AML-193 (cell line): ENCODE measurements at places on chromosomes 16 and 17.
A peak's percentile ranks its signal among the peaks of the same experiment; 100 is the strongest.

- no peak for DNase-seq
Observed at GRCh38 chr16:76294396-76295214, 17.4 kb downstream of the CNTNAP4 start.

DNA sequence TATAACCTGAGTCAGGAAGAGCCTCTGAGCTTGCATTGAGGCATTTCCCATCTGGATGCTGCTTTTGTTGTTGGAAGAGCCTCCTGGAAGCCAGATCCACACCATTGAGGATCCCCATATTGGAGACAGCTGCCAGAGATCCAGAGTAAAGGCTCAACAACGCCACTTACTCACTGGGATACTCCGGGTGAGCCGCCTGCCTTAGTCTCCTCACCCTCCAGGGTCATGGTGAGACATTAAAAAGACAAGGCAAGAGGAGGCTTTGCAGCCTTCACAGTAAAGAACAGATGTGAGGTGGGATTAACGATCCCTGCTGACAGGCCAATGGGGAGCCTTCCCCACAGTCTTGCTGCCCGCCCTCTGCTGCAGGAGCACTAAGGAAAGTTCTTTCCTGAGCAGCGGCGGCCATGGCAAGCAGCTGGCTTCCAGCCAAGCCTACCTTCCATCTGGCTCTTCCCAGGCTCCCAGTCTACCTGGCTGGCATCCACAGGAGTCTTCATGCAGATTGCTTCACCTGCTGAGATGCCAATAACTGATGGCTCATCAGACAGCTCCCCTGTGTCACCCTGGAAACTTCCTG, 198.5 kb downstream of the CYLD start:
- DNase-seq, result no peak

GRCh38 chr17:35056013-35056412, 7.5 kb downstream of the RFFL start:
- no peak for DNase-seq

GRCh38 chr17:34825884-34826283, 135.4 kb downstream of the CCT6B start:
- no peak for DNase-seq

DNA sequence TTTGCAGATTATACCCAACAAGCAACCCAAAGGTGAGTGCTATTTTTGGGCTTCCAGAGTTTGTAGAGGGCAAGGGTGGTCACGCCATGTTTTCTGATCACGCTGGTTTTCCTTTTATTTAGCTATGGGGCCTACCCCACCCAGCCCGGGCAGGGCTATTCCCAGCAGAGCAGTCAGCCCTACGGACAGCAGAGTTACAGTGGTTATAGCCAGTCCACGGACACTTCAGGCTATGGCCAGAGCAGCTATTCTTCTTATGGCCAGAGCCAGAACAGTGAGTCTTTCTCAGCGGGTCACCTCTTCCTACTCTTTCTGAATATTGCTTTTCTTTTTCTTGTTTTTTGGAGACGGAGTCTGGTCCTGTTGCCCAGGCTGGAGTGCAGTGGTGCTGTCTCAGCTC, 2.5 kb downstream of the FUS start:
- DNase-seq, result no peak

DNA sequence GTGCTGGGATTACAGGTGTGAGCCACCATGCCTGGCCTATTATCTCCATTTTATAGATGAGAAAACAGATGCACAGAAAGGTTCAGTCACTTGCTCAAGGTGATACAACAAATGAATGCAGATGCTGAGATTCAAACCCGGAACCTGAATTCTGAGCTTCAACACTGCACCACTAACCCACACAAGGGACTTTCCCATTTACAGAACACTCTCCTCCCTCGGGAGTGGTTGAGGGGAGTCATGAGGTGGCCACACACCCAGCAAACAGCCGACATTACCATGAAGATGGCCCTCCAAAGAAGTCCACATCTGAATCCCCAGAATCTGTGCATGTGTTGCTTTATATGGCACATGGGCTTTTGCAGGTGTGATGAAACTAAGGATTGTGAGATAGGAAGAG, 9.1 kb downstream of the BCL7C start:
- no peak for DNase-seq

- no peak for DNase-seq
Observed at GRCh38 chr16:19809693-19810092, 75.0 kb downstream of the GPRC5B start.

DNA sequence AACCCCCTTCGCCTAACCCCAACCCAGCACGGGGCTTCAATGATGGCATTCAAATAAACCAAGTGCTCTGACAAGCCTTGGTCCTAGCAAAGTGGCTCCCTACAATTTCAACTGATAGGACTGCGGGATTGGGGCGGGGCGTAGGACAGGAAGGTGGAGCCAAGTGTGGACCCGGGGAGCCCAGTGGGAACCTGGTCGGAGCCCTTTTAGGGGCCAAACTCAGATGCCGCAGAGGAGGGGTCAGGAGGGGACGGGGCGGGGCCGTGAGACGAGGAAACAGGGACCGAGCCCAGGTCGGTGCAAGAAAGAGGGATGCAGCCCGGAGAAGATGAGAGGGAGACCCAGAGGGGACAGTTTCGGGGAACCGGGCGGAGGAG, 13.2 kb upstream of the CDIPT start:
- DNase-seq, result no peak

DNA sequence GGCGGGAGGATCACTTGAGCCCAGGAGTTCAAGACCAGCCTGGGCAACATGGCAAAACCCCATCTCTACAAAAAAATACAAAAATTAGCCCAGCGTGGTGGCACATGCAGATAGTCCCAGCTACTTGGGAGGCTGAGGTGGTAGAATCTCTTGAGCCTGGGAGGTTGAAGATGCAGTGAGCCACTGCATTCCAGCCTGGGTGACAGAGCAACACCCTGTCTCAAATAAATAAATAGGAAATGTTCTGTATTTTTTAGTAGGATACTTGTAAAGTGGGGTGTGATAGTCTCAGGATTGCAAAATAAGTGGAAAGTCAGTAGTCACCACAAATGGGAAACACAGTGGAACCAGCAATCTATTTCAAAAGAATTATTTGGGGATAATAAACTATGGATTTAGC, 4.0 kb downstream of the RSPRY1 start:
- no peak for DNase-seq

GRCh38 chr17:29212681-29213121, 32.5 kb upstream of the MYO18A start:
- no peak for DNase-seq

DNA sequence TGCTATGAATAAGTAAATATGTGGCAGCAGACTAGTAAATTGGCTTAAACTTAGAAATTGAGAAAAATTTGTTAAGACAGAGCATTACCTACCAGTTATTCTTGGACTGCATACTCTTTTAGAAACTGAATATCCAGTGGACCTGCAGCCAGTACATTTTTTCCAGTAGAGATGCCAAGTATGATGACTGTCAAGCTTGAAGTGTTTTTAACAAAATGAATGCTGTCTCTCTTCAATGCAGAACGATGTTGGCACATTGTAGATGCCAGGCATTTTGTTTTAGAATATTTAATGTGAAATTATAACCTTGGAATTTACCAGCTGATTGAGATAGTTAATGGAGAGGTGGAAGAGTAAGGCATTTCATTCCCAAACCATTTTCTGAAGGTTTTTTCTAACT, 52.5 kb downstream of the NFAT5 start:
- DNase-seq, result no peak

DNA sequence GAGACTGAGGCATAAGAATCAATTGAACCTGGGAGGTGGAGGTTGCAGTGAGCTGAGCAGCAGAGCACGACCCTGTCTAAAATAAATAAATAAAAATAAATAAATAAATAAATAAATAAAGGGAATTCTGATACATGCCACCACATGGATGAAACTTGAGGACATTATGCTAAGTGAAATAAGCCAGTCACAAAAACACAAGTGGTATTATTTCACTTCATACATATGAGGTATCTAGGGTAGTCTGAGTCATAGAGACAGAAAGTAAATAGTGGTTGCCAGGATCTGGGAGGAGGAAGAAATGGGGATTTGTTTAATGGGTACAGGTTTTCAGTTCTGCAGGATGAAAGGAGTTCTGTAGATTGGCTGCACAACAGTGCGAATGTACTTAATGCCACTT, 16.3 kb downstream of the PIPOX start:
- DNase-seq, result no peak

DNA sequence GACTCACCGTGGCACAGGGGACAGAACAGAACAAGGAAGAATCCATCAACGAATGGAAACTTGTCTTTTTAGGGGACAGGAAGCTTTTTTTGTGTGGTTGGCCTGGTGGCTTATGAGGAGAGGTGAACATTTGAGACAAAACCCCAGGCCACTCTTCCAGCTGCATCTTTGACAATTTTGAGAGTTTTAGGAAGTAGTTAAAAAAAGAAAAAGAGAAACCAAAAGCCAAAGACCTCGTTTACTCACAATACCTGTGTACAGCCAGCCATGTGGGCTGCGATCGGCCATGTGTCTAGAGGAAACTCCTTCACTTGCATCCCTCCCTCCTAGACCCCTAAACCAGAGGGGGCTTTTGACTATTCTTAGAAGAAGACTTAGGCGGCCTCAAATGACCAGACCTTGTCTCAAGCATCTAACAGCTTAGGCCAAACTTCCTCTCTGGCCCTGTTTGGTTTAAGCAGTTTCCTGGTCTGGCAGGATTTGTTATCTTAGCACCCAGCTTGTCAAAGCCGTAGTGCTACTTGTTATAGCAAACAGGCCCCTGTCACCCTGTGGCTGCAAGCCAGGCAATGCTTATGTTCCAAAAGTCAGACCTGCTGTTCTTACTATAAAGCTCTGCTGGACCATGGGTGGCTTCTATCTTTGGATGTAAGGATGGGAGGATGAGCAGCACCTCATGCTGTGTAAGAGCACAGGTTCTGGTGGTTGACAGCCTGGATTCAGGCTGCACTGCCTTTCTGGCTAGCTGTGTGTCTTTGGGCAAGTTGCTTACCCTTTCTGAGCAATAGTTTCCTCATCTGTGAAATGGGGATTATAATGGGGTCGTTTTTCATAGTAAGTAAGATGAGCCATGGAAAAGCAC, 17.7 kb downstream of the KSR1 start:
- DNase-seq, result peak; percentile 71

- DNase-seq, result no peak
Observed at GRCh38 chr16:4535627-4536108, 2.9 kb downstream of the CDIP1 start.

DNA sequence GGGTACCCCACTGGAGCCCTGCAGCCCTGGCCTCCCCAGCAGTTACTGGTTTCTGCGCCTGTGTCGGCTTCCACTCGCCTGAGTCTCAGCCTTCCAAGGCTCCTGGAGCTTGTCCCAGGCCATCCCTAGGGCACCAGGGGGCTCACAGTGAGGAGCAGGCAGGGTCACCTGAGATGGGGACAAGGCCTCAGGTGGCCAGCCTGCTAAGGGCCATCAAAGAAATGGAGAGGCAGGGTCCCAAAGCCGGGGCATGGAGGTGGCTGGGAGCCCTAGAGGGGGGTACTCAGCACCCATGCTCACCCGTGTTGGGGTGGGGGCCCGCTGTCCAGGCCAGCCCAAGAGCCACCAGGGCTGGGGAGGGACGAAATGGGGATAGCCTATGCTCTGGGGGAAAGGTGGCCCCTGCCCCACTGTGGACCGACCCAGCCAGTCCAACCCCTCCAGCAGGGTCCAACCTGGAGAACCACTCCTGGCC, 1.3 kb downstream of the FASN start:
- no peak for DNase-seq

- DNase-seq, result no peak
Observed at GRCh38 chr17:57493625-57494024, 237.3 kb downstream of the MSI2 start.

DNA sequence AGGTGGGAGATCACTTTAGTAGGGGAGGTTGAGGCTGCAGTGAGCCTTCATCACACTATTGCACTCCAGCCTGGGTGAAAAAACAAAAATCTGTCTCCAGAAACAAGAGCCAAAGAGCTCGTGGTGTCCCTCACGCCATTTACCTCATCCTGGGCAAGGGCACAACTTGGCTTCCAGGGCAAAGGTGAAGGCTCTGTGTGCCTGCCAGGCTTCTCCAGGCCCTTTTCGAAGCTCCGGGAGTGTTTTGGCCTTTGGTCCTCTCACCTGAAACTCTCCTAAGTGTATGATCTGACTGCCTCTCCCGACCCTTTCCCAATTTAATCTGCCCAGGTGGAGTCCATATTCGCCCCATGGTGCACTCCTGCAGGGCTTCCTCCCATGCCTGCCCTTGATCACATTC, 11.6 kb upstream of the CES3 start:
- DNase-seq, result no peak
